Right forelimb (tissue), 1 donor: ENCODE measurements at places on chromosomes 16 and 17.

- no peak for DNase-seq
Observed at GRCh38 chr17:37662353-37662752, 19.1 kb upstream of the DDX52 start.

- DNase-seq, result no peak
Observed at GRCh38 chr17:6711081-6711674, 2.0 kb downstream of the SLC13A5 start.

DNA sequence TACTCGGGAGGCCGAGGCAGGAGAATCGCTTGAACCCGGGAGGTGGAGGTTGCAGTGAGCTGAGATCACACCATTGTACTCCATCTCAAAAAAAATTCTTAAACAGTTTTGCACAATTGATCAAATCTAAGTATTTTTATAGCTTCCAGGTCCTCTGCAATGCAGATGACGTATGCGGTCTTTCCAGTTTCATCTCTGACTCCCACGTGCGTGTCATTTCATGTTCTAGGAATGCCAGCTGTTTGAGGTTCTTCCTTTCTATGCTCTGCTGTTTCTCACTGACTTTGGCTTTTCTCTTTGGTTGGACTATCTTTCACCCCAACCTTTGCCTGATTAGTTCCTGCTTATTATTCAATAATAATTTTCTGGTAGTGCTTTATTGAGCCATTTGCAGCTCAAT lies 16.2 kb downstream of the CHP2 start:
- DNase-seq, result no peak

DNA sequence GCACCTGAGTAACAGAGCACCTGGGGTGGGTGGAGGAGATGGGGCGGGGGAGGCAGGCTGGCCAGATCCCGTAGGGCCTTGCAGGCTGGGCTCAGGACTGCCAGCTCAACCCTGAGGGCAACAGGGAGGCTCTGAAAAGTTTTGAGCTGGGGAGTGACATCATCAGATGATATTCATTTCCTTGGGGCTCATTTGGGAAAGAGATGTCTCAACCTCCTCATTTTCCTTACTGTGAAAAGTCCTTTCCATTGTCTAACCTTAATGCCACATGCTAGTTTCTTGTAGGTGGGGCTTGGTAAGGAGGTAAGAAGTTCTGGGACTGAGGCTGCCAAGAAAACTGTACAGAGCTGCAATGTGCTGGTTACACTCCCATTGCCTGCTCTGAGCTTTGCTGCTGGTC lies 3.7 kb downstream of the TNS4 start:
- no peak for DNase-seq

DNA sequence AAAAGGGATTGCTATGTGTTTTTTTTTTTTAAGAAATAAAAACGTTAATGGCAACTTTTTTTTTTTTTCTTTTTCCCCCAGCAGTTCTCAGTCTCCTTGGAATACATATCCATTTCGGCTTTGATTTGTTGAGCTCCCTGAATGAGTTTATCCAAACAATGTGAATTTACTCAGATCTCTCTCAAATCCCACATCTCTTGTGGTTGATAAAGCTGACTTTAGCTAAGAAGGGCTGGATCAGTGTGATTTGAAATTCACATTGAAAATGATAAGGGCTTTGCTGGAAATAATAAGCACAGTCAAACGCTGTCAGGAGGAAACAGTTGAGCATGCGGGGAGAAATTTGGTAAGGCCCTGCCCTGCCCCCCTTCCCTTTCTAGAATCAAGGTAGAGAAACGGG lies 74.1 kb upstream of the IRX3 start:
- DNase-seq, result no peak

GRCh38 chr16:3431779-3432219 lies 11.5 kb downstream of the ZNF597 start:
- no peak for DNase-seq

- no peak for DNase-seq
Observed at GRCh38 chr17:49858796-49859195, 10.9 kb upstream of the TAC4 start.

DNA sequence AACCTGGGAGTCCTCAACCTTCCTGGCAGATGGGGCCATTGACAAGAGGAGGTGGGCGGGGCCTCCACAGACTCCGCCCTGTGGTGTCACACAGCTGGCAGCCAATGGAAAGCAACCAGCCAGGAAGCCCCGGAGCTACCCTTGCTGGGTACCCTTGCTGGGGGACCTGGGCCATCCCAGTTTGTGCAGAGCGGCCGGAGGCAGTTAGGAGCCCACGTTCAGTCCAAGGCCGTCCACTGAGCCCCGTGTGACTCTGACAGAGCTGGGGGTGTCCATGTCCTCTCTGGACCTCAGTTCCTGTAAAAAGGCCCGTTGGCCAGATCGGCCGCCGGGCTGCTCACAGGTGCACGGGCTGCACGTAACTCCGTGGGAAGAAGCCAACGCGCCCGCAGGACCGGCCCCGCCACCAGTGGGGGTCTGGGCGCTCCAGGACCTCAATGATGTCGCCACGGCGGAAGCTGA lies 17.1 kb upstream of the FAM83G start:
- DNase-seq, result no peak

DNA sequence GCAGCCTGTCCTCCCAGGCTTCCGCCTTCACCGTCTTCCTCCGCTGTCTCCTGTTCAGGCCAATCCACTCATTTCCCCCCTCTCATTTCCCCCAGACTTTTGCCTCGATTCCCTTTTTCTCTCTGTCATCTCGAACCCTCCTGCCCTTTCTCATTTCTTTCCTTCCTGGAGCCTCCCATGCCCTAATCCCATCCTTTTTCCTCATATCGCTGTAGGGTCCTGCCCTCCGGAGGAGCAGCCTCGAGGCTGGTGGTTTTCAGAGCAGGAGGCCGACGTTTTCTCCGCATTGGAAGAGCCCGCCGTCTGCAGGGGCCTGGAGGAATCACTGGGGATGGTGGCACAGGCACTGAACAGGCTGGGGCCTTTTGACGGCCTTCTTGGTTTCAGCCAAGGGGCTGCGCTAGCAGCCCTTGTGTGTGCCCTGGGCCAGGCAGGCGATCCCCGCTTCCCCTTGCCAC lies 597 bp downstream of the OVCA2 start:
- no peak for DNase-seq

GRCh38 chr17:34740565-34741520 lies 161.5 kb downstream of the TMEM132E start:
- DNase-seq, result no peak

GRCh38 chr17:27746881-27747280 lies 53.4 kb downstream of the NOS2 start:
- DNase-seq, result no peak

DNA sequence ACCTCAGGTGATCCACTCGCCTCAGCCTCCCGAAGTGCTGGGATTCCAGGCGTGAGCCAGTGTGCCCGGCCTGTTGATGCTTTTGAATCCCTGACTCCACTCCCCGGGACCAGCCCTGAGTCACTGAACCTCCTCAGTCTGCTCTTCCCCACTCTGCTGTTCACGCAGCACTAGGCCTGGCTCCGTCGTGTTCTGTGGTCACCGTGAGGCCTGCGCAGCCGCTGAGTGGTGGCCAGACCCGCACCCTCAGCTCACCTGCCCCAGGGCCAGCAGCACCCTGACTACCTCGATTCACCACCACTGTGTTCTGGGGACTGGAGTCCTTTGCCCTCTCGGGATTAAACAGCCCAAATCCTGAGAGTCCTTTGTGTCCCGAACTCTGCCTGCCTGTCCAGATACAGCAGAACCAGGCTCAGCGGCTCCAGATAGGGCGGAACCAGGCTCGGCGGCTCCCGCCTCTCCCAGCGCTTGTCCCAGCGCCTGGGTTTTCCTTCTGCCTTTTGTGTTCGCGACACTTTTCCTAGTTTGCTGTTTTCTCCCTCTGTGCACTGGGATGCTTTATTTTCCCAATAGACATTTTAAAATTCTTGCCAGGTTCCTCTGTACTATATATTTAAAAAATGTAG lies 58.6 kb upstream of the ENDOV start:
- no peak for DNase-seq

GRCh38 chr16:8505327-8505991 lies 84.9 kb downstream of the TMEM114 start:
- no peak for DNase-seq

- DNase-seq, result no peak
Observed at GRCh38 chr16:81875461-81875860, 96.4 kb downstream of the PLCG2 start.

GRCh38 chr16:11395008-11395948 lies 50.0 kb downstream of the RMI2 start:
- no peak for DNase-seq

- no peak for DNase-seq
Observed at GRCh38 chr16:30900588-30900987, 4.2 kb downstream of the CTF1 start.

DNA sequence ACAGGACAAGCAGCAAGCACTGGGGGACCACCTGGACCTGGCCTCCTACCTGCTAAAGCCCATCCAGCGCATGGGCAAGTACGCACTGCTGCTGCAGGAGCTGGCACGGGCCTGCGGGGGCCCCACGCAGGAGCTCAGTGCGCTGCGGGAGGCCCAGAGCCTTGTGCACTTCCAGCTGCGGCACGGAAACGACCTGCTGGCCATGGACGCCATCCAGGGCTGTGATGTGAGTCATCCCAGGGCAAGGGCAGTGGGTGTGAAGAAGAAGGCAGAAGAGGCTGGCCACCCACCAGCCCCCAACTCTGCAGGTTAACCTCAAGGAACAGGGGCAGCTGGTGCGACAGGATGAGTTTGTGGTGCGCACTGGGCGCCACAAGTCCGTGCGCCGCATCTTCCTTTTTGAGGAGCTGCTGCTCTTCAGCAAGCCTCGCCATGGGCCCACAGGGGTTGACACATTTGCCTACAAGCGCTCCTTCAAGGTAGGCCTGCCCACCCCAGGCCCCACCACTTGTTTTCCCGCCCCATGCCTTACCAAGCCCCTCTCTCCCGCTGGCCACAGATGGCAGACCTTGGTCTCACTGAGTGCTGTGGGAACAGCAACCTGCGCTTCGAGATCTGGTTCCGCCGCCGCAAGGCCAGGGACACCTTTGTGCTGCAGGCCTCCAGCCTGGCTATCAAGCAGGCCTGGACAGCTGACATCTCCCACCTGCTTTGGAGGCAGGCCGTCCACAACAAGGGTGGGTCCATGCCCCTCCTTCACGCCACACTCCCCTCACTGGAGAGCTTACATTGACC lies 7.3 kb downstream of the PLEKHG4 start:
- DNase-seq, result no peak

GRCh38 chr17:77618731-77619130 lies 339.8 kb upstream of the TNRC6C start:
- DNase-seq, result peak; percentile 12

GRCh38 chr16:17078931-17079631 lies 391.7 kb downstream of the XYLT1 start:
- DNase-seq, result no peak

GRCh38 chr17:58338841-58339754 lies 10.5 kb upstream of the TSPOAP1 start:
- DNase-seq, result no peak

DNA sequence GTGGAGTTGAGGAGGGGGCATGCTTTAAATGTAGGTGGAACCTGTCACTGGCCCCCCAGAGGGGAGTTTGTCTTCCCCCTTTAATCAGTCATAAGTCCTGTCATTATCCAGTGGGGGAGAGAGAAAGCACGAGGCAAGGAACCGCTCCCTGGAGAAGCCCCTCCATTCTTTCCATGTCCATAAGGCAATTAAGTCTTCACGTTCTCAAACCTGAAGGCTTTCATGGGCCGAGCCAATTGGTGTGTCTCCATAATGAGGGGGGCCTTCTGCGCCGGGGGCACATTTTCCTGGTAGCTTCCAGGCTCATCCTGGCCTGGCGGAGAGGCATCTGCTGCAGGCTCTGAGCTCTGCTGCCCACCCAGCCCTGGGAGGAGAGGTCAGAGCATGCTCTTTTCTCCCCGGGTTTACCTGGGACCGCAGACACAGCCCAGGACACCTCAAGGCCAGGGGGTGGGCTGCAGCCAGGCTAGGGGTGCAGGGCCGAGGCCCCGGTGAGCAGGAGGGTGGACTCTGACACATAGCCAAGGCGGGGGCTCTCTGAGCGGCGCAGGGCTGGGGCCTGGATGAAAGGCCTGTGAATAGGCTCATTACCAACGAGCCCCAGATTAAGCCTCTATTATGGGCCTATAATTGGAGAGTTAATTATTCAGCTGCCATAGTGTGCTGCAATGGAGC lies 42.5 kb downstream of the C16orf78 start:
- no peak for DNase-seq

- DNase-seq, result no peak
Observed at GRCh38 chr17:21058098-21058893, 15.5 kb upstream of the USP22 start.
